ENCODE measurements at places on chromosomes 13 and 19.

DNA sequence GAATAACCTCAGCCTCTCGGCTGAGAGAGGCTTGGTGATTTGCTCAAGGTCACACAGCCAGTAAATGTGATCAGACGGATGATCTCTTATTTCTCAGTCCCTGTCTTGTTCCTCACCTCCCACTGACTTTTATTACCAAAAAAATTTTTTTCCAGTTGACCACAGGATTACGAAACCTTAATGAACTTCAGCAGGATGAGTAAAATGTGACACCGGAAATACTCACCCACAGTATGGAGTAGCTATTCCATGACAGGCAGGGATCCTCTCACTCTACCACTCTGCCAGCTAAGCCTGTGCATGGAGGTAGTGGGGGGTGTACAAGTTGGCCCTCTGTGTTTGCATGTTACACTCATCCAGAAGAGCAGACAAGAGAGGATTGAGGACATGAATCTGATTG, 916.4 kb downstream of the UQCRFS1 start:
- no peak for DNase-seq

GRCh38 chr19:11247391-11247790, 8.0 kb downstream of the ANGPTL8 start:
- no peak for DNase-seq

GRCh38 chr13:76773448-76774094, 112.6 kb downstream of the KCTD12 start:
- DNase-seq, result no peak

GRCh38 chr13:78047151-78047550, 128.5 kb upstream of the EDNRB start:
- DNase-seq, result no peak

DNA sequence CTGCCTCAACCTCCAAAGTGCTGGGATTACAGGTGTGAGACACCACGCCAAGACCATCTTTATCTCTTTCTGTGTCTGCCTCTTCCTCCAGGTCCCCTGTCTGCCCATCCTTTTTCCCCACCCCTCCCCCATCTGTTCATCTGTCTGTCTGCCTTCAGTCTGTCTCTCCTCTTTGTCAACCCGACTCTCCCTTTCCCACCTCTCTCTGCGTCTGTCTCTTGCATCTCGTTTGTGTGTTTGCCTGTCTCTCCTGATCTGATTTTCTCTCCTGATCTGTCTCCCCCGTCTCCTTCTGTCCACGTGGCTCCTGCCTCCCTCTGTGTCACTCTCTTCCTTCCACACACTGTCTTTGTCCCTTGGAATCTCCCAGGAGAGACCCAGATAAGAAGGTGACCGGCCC, 10.0 kb downstream of the VASP start:
- DNase-seq, result no peak

DNA sequence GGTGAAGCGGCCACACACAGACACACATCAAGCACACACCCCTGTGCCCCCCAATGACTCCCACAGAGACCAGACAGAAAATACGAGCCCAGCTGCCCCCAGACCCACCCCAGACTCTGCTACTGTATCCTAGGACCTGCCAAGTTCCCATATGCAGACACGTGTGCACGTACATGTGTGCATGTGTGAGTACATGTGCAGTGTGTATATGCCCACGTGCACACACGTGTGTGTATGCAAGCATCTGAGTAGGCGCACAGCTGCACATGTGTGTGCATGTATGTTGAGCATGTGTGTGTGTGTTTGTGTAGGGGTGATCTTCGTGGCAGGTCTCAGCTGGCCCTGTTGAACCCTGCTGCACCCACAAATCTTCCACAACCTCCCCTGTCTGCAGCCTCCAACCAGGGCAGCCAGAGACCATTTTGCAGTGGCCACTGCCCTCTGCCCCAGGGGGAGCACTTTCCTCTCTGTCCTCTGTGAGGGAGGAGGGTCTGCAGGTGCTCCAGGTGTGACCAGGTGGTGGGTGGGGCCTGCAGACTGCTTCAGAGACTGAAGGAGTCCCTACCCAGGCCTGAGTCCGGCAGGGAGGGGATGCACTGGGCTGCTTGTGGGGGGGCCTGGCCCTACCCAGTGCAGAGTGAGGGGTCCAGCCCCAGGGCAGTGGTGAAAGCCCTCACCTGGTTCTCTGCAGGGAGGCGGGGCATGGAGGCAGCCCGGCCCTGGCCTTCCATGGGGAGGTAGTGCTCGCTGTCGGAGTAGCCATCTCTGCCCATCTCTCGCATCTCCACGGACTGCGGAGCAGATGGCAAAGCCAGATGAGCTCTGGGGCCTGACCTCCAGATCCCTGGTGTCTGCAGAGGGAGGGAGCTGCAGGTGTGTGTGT, 61.5 kb downstream of the IER2 start:
- no peak for DNase-seq

- no peak for DNase-seq
Observed at GRCh38 chr19:29478578-29479565, 46.9 kb upstream of the VSTM2B start.

DNA sequence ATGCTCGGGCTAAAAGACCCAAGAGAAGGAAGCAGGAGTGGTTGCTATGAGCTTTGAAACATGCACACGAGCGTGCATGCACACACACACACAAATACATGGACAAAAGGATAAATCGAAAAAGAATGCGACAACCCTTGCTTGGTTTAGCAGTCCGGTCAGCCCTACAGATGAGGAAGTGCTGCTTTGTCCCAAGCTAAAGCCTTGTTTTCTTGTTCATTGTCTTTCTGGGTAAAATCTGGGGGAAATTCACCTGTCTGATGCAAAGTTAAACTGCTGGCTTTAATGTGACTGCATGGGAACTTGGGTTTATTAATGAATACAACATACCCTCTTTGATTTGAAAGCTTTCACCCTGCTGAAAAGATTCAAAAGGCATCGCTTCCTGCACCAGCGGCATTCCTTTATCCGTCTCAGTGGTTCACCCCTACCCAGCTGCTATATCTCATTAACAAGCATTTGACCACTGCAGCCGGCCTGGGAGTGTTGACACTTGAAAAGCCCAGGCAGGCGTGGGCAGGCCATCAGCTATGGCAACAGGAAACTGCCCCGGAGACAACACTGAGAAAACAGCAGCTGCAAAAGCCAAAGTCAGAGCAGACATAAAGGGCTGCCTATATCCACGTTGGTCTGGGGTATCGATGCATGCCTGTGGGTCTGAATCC, 301.7 kb downstream of the NDFIP2 start:
- no peak for DNase-seq

DNA sequence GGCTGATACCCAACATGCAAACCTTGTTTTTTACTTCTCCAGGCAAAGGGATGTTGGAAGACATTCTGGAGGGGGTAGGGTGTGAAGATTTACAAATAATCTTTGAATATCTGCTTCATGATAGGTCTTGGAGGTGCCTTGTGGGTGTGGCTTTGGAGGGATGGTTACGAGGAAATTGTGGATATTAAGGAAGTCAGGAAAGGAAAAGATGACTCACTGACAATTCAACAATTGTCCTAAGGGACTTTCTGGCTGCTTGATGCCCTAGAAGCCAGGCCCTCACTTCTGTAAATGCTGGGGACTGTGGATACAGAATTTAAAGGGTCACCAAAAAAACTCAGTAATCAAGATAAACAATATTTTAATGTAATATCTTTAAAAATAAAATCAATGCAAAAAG, 37.4 kb upstream of the ZNF527 start:
- no peak for DNase-seq

- no peak for DNase-seq
Observed at GRCh38 chr13:51729866-51730553, 74.0 kb downstream of the DHRS12 start.
